ENCODE measurements at places on chromosomes 5 and 9. TPM values are rescaled to one million over a fixed set of nuclear protein-coding genes. Genes with fewer than 3 reads are reported as not detected.

DRD1 gene
- polyA plus RNA-seq = not detected

PCDHGA9 gene
- polyA plus RNA-seq = 3.6 TPM

GRCh38 chr5:137516251-137516797 lies 17.2 kb upstream of the SPOCK1 start:
- no peak for DNase-seq

GRCh38 chr9:126636983-126637798 lies 23.5 kb downstream of the LMX1B start:
- DNase-seq = no peak

- DNase-seq = no peak
These were observed 235.7 kb downstream of the CDK5RAP2 start for GRCh38 chr9:120344230-120344629.

Measured in renal cortex interstitium (tissue), 15 donors.